ENCODE measurements at places on chromosomes 11 and 22.
A peak's percentile ranks its signal among the peaks of the same experiment; 100 is the strongest.

- ATAC-seq, result no peak
Observed at GRCh38 chr11:57335023-57335342, 709 bp downstream of the SSRP1 start.

- ATAC-seq, result no peak
Observed at GRCh38 chr11:19347911-19348310, 107.2 kb upstream of the E2F8 start.

- ATAC-seq, result no peak
Observed at GRCh38 chr22:27795696-27796517, 5.6 kb downstream of the MN1 start.

GRCh38 chr11:118092907-118093571 lies 6.3 kb upstream of the SMIM35 start:
- no peak for ATAC-seq

- no peak for ATAC-seq
Observed at GRCh38 chr11:131957201-131957600, 586.8 kb downstream of the NTM start.

GRCh38 chr22:39068033-39068785 lies 8.9 kb upstream of the APOBEC3G start:
- no peak for ATAC-seq

DNA sequence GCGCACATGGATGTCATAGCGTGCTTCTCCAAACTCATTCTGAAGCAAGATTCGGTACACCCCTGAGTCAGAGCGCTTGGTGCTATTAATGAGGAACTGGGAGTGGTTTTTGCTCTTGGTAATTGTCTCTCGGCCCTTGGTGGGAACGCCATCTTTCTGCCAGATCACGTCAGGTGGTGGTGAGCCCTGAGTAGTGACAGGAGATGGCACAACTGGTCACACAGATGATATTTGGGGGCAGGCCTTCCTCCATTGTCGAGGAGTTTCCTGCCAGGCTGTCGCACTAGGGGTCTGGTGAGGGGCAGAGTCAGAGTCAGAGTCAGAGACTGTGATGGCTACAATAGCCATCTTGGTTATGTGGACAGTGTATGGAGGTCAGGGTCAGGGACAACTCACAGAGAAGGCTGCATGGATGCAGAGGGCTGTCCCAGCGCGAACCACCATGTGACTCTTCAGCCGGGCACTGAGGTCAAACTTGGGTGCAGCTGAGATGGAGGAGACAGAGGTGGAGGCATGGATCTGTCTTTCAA lies 9.3 kb downstream of the TMEM86A start:
- no peak for ATAC-seq

GRCh38 chr11:61516675-61517572 lies 8.4 kb downstream of the LRRC10B start:
- peak; percentile 62 for ATAC-seq

GRCh38 chr11:10004526-10005113 lies 289.4 kb downstream of the SBF2 start:
- no peak for ATAC-seq

- no peak for ATAC-seq
Observed at GRCh38 chr11:77379253-77379652, 77.8 kb upstream of the GDPD4 start.

DNA sequence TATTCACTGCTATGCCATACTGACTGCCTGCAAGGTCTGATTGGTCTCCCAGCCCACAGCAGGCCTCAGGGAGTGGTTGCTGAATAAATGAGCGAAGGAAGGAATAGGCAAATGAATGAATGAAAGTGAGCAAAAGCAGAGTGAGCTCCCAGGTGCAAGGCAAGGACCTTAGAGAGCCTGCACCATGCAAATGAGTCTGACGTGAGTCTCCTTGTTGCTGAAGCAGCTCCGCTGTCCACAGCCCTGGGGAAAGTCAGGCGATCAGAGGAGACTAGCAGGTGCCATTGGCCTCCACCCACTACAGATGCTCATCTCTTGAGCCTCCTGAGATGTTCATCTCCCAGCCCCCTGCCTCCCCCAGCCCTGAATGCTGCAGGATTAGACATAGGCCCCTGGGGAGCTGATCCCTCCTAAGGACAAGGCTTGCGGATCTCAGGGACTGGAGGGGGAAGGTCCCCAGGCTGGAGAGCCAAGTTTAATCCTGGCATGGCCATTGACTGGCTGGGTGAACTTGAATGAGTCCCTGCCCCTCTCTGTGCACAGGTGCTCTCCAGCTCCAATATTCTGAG lies 22.1 kb downstream of the GDPD5 start:
- ATAC-seq, result no peak
